Stomach (tissue), 19 donors: ENCODE measurements at places on chromosomes 6 and 20.

DNA sequence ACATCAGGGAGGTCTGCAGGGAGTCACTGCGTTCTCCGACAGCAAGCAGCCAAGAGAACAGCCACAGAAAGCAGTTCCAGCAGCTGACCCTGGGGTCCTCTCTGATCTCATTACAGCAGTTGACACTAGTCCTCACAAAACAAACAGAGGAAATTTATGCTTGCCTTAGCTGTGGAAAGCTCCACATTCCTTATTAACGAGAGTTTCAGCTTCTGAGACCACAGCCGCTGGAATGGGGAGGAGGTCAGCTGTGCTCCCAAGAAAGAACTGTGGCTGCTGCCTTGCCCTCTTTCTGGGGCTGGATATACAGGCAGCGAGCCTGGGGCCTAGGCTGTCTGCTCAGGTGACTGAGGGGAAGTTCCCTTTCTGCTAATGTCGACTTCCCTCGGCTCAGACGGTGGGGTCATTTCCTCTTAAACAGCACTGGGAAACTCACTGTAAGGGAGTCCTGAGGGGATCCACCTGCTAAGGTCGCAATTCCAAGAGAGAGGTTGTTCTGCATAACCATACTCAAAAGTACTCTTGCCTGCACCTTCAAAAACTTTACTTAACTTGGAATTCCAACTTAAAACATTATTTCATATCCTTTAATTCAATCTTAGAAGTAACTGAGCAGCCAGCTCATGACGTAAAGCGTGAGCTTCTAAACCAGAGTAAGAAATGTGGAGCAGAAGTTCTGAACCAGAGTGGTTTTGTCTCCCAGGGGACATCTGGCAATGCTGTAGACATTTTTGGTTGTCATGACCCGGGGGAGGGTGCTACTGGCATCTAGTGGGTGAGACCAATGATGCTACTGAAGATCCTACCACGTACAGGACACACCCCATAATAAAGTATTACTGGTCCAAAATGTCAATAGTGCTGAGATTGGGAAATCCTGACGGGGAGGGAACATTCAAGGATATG lies 80.3 kb downstream of the BACH2 start:
- DNase-seq: no peak

DNA sequence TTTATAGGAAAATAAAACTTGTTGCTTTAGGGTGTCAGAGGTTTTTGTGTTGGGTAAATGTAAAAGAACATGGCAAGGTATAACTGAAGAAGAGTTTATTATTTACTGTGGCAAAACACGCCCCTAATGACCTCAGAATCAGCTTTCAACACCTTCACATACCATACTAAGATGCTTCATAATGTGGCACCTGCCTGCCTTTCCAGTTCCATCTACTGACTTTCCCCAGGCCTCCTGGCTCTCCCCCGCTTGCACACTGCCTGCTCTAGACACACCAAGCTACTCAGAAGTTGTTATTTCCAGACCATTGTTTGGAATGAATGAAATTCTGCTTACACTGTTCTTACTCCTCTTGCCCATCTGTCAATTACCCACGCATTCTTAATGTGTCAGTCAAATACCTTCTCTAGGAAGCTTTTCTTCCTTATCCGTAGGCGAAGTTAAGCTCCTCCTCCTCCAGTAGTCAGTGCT lies 1.8 kb downstream of the TIAM2 start:
- no peak for DNase-seq

- no peak for DNase-seq
These were observed 32.2 kb downstream of the KCNB1 start for GRCh38 chr20:49450281-49450721.

GRCh38 chr6:140490081-140490480 lies 1115.6 kb upstream of the CITED2 start:
- DNase-seq: no peak

- DNase-seq: peak; percentile 16
These were observed 129.8 kb downstream of the HDGFL1 start for GRCh38 chr6:22699151-22699550.

GRCh38 chr20:22942742-22943141 lies 92.4 kb upstream of the SSTR4 start:
- no peak for DNase-seq

- DNase-seq: no peak
These were observed 315.6 kb upstream of the PTCHD4 start for GRCh38 chr6:48426636-48427035.

GRCh38 chr6:85250586-85251220 lies 199.2 kb upstream of the NT5E start:
- DNase-seq: no peak

- no peak for DNase-seq
These were observed 33.5 kb downstream of the SNX3 start for GRCh38 chr6:108227290-108227689.

DNA sequence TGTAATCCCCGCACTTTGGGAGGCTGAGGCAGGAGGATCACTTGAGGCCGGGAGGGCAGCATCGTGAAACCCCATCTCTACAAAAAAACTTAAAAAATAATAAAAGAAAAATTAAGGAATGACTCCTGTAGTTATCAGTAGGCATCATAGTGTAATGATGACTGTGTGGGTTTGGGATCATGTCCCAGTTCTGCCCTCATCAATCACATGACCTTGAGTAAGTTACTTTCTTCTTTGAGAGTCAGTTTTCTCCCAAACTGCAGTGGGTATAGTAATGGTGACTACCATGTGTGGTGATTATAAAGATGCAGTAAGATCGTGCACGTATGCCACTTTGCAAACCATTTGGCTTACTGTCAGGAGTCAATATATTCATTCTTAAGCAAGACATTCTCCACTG lies 89.2 kb downstream of the TXNDC5 start:
- no peak for DNase-seq

- DNase-seq: no peak
These were observed 81.0 kb downstream of the GPX5 start for GRCh38 chr6:28606424-28607391.
